Thoracic aorta (tissue), 2 donors: ENCODE measurements at places on chromosomes 2 and 18. TPM values are rescaled to one million over a fixed set of nuclear protein-coding genes. Genes with fewer than 3 reads are reported as not detected.

DNA sequence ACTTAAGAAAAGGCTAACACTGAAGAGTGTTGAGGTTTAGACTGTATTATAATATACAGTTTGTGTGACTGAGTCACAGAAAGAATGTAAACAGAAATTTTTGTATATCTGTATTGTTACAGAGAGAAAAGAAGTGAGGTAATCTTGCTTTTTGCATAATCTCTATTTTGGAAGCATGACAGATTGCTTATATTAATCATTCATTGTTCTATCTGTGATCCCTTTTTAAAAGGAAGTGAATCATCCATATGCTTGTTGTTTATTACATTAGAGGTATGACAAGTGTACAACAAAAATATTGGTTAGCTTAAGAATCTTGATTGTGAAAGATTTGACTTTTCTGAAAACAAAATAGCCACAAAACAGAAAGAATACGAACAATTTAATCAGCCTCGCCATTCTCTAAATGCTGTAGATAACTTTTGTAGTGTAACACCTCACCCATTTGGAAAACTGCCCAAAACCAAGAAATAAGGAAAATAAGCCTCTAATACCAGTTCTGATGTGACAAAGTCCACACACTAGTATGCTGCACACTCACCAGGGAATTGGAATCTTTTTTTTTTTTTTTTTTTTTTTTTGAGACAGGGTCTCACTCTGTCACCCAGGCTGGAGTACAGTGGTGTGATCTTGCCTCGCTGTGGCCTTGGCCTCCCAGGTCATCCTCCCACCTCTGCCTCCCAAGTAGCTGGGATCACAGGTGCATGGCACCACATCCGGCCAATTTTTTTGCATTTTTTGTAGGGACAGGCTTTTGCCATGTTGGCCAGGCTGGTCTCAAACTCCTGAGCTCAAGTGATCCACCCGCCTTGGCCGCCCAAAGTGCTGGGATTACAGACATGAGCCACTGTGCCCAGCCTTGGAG, 91.5 kb upstream of the LPIN2 start:
- H3K4me1 ChIP-seq = peaks cover 21% of the 10 kb centered on the region
- H3K36me3 ChIP-seq = peaks cover 6% of the 10 kb centered on the region
- H3K27me3 ChIP-seq = no peaks in the 10 kb centered on the region

GRCh38 chr2:118842661-118843482, 4.6 kb downstream of the EN1 start:
- peaks cover 41% of the 10 kb centered on the region for H3K27me3 ChIP-seq
- no peak for DNase-seq
- no peak overlapping the region for H3K27ac ChIP-seq
- H3K4me3 ChIP-seq = peak overlapping the region; percentile 63

DNA sequence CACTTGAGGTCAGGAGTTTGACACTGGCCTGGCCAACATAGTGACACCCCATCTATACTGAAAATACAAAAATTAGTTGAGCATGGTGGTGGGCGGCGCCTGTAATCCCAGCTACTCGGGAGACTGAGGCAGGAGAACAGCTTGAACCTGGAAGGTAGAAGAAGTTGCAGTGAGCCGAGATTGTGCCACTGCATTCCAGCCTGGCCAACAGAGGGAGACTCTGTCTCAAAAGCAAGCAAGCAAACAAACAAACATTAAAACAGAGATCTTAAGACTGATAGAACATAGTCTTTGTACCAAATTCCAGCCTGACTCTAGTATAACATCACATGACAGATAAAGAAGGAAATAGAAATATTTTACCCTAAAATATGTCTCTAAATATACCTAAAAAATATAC, 168.1 kb downstream of the PTPRM start:
- H3K4me1 ChIP-seq = peaks cover 6% of the 10 kb centered on the region
- H3K36me3 ChIP-seq = no peaks in the 10 kb centered on the region
- no peak for DNase-seq
- no peak overlapping the region for H3K4me3 ChIP-seq
- H3K27ac ChIP-seq = no peak overlapping the region
- H3K27me3 ChIP-seq = no peaks in the 10 kb centered on the region

GRCh38 chr2:49042488-49042887, 111.8 kb downstream of the FSHR start:
- no peaks in the 10 kb centered on the region for H3K36me3 ChIP-seq
- H3K27me3 ChIP-seq = no peaks in the 10 kb centered on the region
- no peaks in the 10 kb centered on the region for H3K4me1 ChIP-seq
- H3K4me3 ChIP-seq = no peak overlapping the region

GRCh38 chr2:20061940-20062339, 10.5 kb upstream of the LAPTM4A start:
- no peaks in the 10 kb centered on the region for H3K36me3 ChIP-seq
- no peaks in the 10 kb centered on the region for H3K27me3 ChIP-seq
- peaks cover 9% of the 10 kb centered on the region for H3K4me1 ChIP-seq
- no peak overlapping the region for H3K27ac ChIP-seq
- no peak overlapping the region for H3K4me3 ChIP-seq

- H3K4me3 ChIP-seq = no peak overlapping the region
- H3K27me3 ChIP-seq = no peaks in the 10 kb centered on the region
- no peaks in the 10 kb centered on the region for H3K36me3 ChIP-seq
- no peak for DNase-seq
Measured at GRCh38 chr2:80642465-80642864, 337.9 kb upstream of the LRRTM1 start.

DNA sequence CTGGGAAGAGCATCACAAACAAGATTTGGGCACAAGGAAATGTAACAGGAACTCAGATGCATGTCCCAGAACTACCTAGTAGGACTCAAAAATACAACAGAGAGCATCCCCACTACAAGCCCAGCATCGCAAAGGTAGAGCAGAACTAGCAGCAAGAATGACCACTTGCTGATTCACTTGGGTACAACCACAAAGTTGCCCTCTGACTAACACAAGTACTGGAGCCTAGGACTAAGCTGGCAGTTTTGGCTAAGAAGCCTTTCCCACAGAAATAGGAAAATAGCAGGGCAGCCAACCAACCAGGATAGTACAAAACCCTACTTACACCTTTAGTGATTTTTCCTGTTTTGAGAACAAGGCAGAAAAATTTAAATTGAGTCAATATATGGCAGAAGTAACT, 193.8 kb downstream of the PAX3 start:
- no peaks in the 10 kb centered on the region for H3K4me1 ChIP-seq
- no peak for DNase-seq
- H3K36me3 ChIP-seq = no peaks in the 10 kb centered on the region

DNA sequence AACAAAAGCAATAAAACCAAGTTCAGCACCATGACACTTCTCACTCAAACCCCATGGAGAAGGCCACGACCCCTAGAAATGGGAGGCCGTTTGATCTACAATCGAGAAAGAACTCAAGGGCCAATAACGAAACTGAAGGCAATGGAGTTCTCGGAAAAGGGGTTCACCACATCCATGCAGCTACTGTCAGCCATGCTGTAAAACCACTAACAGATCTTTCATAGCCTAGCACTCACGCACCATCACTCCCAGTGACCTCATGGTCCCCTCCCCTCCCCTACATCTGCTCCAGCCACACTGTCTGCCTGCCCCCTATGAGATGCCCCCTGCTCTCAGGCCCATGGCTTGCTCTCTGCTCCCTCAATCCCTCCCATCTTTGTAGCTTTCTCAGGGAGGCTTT, 135.3 kb downstream of the TMEM163 start:
- H3K27ac ChIP-seq = no peak overlapping the region
- no peak for DNase-seq
- no peaks in the 10 kb centered on the region for H3K36me3 ChIP-seq

DNA sequence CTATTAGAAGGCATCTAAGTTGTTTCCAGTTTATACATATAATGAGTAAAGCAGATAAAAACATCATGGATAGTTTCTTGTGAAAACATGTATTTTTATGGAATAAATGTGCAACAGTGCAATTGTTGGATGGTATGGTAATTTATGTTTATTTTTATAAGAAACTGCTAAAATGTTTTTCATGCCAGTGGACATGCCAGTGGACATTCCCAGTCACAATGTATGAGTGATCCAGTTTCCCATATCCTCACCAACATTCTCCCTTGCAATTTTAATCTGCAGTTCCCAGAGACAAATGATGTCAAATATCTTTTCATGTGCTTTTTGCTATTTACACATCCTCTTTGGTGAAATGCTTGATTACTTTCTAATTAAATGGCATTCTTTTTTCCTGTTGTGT, 818.6 kb downstream of the SUCLG1 start:
- no peaks in the 10 kb centered on the region for H3K27me3 ChIP-seq
- H3K27ac ChIP-seq = no peak overlapping the region
- H3K4me1 ChIP-seq = no peaks in the 10 kb centered on the region
- no peak overlapping the region for H3K4me3 ChIP-seq

- peaks cover 16% of the 10 kb centered on the region for H3K4me1 ChIP-seq
- no peaks in the 10 kb centered on the region for H3K27me3 ChIP-seq
- DNase-seq = no peak
- H3K36me3 ChIP-seq = no peaks in the 10 kb centered on the region
- no peak overlapping the region for H3K4me3 ChIP-seq
Measured at GRCh38 chr18:7737550-7737949, 170.4 kb downstream of the PTPRM start.

- H3K36me3 ChIP-seq = no peaks in the 10 kb centered on the region
- no peak overlapping the region for H3K4me3 ChIP-seq
- H3K4me1 ChIP-seq = peaks cover 12% of the 10 kb centered on the region
- no peaks in the 10 kb centered on the region for H3K27me3 ChIP-seq
- DNase-seq = no peak
- H3K27ac ChIP-seq = no peak overlapping the region
Measured at GRCh38 chr2:56590611-56591010, 406.8 kb downstream of the CCDC85A start.

- H3K4me3 ChIP-seq = no peak overlapping the region
- DNase-seq = no peak
- no peak overlapping the region for H3K27ac ChIP-seq
Measured at GRCh38 chr18:75926811-75927210, 499.3 kb upstream of the SMIM21 start.

GRCh38 chr2:28406276-28407096, 13.8 kb downstream of the FOSL2 start:
- H3K27me3 ChIP-seq = no peaks in the 10 kb centered on the region
- no peak for DNase-seq
- peak overlapping the region; percentile 36 for H3K27ac ChIP-seq
- peaks cover 78% of the 10 kb centered on the region for H3K4me1 ChIP-seq
- peaks cover 78% of the 10 kb centered on the region for H3K36me3 ChIP-seq

GRCh38 chr2:124283096-124283495, 258.0 kb downstream of the CNTNAP5 start:
- DNase-seq = no peak
- no peaks in the 10 kb centered on the region for H3K27me3 ChIP-seq
- no peaks in the 10 kb centered on the region for H3K4me1 ChIP-seq
- no peaks in the 10 kb centered on the region for H3K36me3 ChIP-seq
- no peak overlapping the region for H3K4me3 ChIP-seq

- no peaks in the 10 kb centered on the region for H3K4me1 ChIP-seq
- no peak overlapping the region for H3K27ac ChIP-seq
- DNase-seq = no peak
- H3K4me3 ChIP-seq = no peak overlapping the region
- no peaks in the 10 kb centered on the region for H3K36me3 ChIP-seq
- no peaks in the 10 kb centered on the region for H3K27me3 ChIP-seq
Measured at GRCh38 chr2:238635647-238636051, 208.9 kb downstream of the ASB1 start.

GRCh38 chr2:3960106-3960505, 256.7 kb downstream of the DCDC2C start:
- no peak overlapping the region for H3K27ac ChIP-seq
- DNase-seq = no peak
- no peaks in the 10 kb centered on the region for H3K36me3 ChIP-seq
- no peaks in the 10 kb centered on the region for H3K27me3 ChIP-seq
- H3K4me1 ChIP-seq = no peaks in the 10 kb centered on the region

GRCh38 chr18:39730606-39731005, 2165.0 kb upstream of the CELF4 start:
- H3K27ac ChIP-seq = no peak overlapping the region
- H3K36me3 ChIP-seq = no peaks in the 10 kb centered on the region
- DNase-seq = no peak
- H3K27me3 ChIP-seq = no peaks in the 10 kb centered on the region
- H3K4me3 ChIP-seq = no peak overlapping the region

DNA sequence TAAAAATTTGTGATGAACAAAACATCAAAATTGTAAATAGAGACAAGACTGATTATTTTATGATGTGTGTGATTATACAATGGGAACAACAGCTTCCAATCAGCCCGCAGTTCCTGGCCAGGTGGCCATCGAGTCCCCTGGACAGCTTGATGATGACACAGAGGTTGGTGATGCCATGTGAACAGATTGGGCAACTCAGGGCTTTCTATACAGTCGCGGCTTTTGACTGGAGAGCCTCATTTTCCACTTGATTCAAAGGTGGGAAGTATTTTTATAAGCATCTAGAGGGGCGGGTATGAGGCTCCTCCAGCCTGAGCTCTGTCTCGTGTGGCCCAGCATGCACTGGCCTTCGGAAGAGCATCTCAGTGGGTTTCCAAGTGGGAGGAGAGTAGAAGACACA, 14.9 kb upstream of the HPCAL1 start:
- no peak overlapping the region for H3K27ac ChIP-seq
- no peaks in the 10 kb centered on the region for H3K36me3 ChIP-seq
- no peak overlapping the region for H3K4me3 ChIP-seq
- no peak for DNase-seq
- H3K27me3 ChIP-seq = no peaks in the 10 kb centered on the region

- no peaks in the 10 kb centered on the region for H3K27me3 ChIP-seq
- peaks cover 26% of the 10 kb centered on the region for H3K4me1 ChIP-seq
- H3K27ac ChIP-seq = peak overlapping the region; percentile 40
Measured at GRCh38 chr2:47631792-47632398, 151.1 kb upstream of the MSH6 start.

DNA sequence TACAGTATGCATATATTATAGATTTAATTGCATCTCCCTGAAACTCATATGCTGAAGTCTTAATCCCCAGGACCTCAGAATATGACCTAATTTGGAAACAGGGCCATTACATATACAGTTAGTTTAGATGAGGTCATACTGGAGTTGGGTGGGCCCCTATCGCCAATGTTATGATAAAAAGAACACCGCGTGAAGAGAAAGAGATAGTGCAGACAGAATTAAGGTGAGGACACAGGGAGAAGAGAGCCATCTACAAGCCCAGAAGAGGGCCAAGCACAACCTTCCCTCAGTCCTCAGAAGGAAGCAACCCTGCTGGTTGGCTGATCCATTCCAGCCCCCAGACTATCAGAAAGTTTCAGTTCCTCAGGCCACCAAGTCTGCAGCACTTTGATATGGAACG, 311.9 kb upstream of the RAB6C start:
- no peak overlapping the region for H3K4me3 ChIP-seq
- DNase-seq = no peak
- H3K27ac ChIP-seq = no peak overlapping the region

Gene PROKR1
- total RNA-seq = not detected

Gene AKAIN1
- not detected for total RNA-seq

Gene KCNF1
- total RNA-seq = not detected

Gene IL37
- not detected for total RNA-seq

Gene CYS1
- total RNA-seq = 13.5 TPM

Gene GALNT13
- total RNA-seq = 2.5 TPM

Gene TWIST2
- total RNA-seq = 41.4 TPM

Gene HOXD13
- total RNA-seq = not detected
